Mesenteric fat pad (tissue), 1 donor: ENCODE measurements at places on chromosomes 2 and 18. TPM values are rescaled to one million over a fixed set of nuclear protein-coding genes. Genes with fewer than 3 reads are reported as not detected.

Gene ASXL3
- total RNA-seq, result 1.5 TPM

Gene ZNF396
- 1.7 TPM for total RNA-seq

Gene HPCAL1
- total RNA-seq, result 45.3 TPM

Gene CLIP4
- total RNA-seq, result 48.2 TPM

Gene SERPINB3
- not detected for total RNA-seq

Gene TNFAIP6
- total RNA-seq, result 25.4 TPM
